ENCODE measurements at places on chromosomes 1 and 21.

- DNase-seq = no peak
These were observed 56.4 kb downstream of the CHIA start for GRCh38 chr1:111347026-111347425.

GRCh38 chr1:8201331-8201861, 116.5 kb upstream of the SLC45A1 start:
- DNase-seq = no peak

DNA sequence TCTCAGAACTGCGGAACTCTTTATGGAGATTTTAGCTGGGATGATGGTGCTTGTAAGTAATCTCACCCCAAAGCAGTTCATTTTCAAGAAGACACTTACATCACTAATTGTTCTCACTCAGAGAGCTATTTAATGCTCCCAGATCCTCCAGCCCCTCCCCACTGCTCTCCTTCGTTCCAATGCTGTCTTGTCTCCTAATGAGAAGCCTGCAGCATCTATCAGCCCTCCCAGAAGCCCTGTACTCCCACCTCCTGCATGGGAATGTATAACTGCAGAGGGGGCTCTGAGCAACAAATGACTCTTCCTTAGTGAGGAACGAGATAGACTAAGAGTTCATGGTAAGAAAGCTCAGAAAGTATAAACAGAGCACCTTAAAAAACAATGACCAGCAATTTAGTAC, 377.4 kb upstream of the RUNX1 start:
- DNase-seq = no peak

DNA sequence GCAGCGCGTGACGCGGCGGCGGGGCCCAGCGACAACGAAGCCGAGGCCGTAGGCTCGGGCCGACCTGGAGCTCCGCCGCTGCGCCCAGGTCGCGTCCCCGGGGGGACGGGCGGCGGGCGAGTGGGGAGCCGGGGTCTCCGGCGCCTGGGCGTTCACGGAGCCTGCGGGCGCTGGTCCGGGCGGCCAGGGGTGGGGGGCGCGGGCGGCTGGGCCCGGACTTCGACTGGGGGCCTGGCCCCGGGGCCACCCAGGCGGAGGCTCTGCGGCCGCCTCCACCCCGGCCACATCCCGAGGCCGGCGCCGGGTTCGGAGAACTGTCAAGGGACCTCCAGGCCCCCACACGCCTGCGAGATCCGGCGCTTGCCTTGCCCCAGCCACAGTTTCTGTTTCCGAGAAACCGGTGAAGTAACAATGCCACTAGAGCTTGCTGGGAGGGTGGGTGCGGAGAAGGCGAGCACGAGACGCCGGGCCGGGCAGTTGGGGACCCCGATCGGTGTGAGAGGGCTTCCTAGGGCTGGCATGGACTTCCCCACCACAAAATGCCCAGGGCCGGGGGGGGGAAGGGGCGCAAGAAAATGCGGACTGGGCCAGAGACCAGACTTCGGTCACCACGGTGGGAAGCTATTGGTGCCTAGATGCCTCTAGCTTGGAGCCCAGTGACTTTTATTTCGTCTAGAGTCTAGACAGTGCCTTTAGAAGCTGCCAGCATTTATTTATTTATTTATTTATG, 501 bp downstream of the FBXO6 start:
- DNase-seq = no peak

DNA sequence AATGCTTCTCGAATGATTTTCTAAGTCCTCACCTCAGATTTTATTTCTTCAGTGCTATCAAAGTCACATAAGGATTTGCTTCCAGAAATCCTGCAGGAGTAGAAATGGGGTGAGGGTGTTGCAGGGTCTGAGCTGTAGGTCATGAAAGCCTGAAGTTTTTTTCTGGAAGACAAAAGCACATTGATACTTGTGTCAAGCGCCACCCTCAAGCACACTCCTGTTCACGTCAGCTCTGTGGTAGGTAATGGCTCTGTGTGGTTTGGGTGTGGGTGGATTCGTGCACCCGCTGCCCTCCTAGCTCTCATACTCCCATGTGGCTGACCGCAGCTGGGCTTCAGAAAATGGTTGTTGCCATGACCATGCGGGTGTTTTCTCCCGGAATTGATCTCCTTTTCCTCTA, 39.9 kb downstream of the AKNAD1 start:
- DNase-seq = no peak

GRCh38 chr1:188817814-188818213, 1659.8 kb downstream of the BRINP3 start:
- DNase-seq = no peak

DNA sequence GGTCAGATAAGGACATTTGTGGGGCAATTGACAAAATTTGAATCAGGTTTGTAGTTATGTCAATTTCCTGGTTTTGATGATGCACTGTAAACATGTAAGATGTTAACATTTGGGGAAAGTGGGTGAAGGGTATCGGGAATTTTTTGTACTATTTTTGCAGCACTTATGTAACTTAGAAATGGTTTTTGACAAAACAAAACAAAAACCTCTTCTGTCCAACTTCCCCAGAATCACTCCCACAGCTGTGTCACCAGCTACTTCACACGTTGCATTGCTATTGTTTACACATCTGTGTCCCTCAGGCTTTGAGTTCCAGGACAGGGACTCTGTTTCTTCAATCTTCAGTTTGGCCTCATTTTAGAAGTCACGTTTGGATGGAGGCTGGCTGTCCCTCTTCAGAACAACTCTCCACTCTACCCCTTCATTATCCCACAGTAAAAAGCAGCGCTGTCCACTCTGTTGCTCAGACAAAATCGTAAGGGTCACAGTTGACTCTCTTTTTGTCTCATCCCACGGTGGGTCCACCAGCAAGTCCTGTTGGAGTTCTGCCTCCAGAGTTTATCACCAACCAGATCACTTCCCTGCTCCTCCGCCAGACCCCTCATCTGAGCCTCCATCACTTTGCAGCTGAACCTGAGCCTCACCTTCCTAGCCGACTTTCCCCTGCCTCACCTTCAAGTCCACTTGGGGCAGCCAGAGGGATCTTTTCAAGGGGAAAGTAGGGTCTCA, 63.2 kb downstream of the NENF start:
- no peak for DNase-seq

GRCh38 chr1:226863446-226863845, 7.0 kb upstream of the PSEN2 start:
- no peak for DNase-seq

- DNase-seq = no peak
These were observed 11.9 kb downstream of the ADGRB2 start for GRCh38 chr1:31752258-31752657.

- no peak for DNase-seq
These were observed 142.2 kb downstream of the PAPPA2 start for GRCh38 chr1:176605176-176605575.

DNA sequence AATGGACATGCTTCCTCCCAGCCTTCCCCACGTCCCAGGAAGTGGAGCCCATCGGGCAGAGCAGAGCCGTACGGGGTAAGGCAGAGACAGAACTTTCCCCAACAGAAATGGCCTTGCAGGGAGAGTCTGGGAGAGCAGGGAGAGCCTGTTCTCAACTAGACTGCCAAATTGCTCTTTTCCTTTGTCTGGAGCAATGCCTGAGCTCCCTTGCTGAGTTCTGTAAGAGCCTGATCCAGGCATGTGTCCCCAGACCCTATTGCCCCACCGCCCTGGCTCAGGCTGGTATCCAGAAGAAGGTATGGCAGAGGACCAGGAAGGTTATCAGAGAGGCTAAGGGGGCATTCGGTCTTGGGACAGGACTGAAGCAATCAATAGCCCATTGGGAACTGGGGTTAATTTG, 79.9 kb downstream of the TMEM53 start:
- no peak for DNase-seq

DNA sequence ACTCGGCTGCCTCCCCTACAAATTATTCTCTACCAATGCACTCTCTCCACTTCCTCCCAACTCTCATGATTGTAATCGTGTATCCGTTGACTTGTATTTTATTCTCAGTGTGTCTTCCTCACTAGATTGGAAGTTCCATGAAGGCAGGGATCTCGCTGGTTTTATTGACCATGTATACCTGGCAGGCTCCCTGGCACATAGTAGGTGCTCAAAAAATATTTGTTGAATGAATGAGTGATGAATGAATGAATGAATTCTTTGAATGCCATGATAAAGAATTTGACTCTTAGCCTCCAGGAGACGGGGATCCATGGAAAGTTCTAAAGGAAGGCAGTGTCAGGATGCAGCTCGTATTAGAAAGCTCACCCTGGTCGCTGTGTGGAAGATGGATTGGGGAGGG, 28.8 kb upstream of the WASF2 start:
- DNase-seq = no peak
